ENCODE measurements at places on chromosomes 3 and 15.

- DNase-seq: no peak
Measured at GRCh38 chr3:88188436-88188835, 38.7 kb downstream of the C3orf38 start.

- DNase-seq: no peak
Measured at GRCh38 chr15:45155739-45156138, 25.9 kb downstream of the DUOX1 start.

GRCh38 chr15:25972141-25972675 lies 109.1 kb upstream of the ATP10A start:
- DNase-seq: no peak

DNA sequence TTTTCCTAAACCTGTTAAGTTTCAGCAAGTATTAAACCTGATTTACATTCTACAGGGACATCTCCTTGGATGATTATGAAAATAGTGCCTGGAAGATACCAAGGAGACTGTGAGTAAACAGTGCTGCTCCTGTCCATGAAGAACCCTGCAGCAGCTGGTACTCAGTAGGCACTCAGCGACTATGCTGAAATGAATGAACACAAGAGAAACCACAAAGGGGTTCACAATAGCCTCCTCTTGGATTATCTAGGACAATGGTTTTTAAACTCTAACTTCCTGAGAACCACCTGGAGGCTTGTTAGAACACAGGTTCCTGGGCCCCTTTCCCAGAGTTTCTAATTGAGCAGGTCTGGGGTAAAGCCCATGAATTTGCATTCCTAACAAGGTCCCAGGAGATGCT lies 488.4 kb upstream of the UBE2E2 start:
- DNase-seq: no peak

Measured in GM04503 (cell line).